ENCODE measurements at places on chromosomes 6 and 20. TPM values are rescaled to one million over a fixed set of nuclear protein-coding genes. Genes with fewer than 3 reads are reported as not detected.

Gene TINAG
- not detected for total RNA-seq

DNA sequence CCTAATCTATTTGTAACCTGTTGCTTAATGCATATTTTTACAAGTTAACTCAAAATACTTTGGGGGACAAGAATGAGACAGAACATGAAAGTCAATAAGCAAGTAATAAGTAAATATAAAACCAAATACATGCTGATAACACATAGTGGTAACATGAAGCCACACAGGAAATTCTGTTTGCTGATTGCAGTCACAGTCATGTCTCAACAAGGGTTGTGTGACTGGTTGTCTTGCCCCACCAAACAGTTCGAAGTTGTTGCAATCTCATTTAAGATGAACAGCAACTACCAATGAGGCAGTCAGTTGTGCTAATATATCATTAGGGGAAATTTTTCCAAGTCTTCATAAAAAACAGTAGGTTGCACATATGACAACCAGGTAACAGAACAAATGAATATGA lies 14.5 kb downstream of the CD24 start:
- no peak for DNase-seq
- no peaks in the 10 kb centered on the region for H3K36me3 ChIP-seq
- no peaks in the 10 kb centered on the region for H3K27me3 ChIP-seq
- H3K4me1 ChIP-seq = no peaks in the 10 kb centered on the region

Gene SASH1
- 18.4 TPM for total RNA-seq

DNA sequence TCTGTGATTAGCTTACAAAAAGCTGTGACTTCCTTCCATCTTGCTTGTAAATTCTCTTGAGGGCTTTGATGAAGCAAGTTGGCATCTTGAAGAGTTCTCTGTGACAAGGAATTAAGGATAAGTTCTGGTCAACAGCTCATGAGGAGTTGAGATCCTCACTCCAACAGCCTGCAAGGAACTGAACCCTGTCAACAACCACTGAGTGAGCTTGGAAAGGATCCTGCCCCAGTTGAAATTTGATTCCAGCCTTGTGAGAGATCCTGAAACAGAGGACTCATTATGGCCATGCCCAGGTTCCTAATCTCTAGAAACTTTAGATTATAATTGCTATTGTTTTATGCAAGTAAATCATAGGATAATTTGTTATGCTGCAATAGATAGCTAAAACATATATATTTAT lies 133.7 kb downstream of the PTCHD4 start:
- DNase-seq = peak; percentile 5
- peaks cover 5% of the 10 kb centered on the region for H3K4me1 ChIP-seq
- no peaks in the 10 kb centered on the region for H3K27me3 ChIP-seq
- peaks cover 6% of the 10 kb centered on the region for H3K36me3 ChIP-seq
- H3K4me3 ChIP-seq = no peak overlapping the region
- H3K27ac ChIP-seq = no peak overlapping the region

Gene TFAP2D
- total RNA-seq = not detected

- H3K36me3 ChIP-seq = peaks cover 9% of the 10 kb centered on the region
- no peak overlapping the region for H3K27ac ChIP-seq
- H3K27me3 ChIP-seq = no peaks in the 10 kb centered on the region
- H3K4me1 ChIP-seq = peaks cover 7% of the 10 kb centered on the region
- peak; percentile 67 for DNase-seq
Measured at GRCh38 chr6:143806282-143807102, 36.6 kb upstream of the LTV1 start.

Gene PROCR
- 34.6 TPM for total RNA-seq

DNA sequence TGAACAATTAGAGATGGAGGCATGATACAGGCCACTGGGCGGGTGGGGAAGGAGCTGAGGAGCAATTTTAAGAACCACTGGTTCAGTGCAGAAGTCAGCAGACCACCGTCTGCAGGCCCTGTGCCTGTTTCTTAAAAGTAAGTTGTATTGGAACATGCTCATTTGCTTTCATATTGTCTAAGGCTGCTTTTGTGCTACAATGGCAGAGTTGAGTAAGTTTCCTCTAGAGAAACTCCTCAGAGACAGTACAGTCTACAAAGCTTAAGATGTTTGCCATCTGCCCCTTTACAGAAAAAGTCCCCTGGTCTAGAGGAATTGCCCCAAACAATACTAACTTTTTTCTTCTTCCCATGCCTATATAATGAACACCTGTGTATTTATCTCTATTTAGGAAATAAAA lies 28.5 kb upstream of the UBE2J1 start:
- no peaks in the 10 kb centered on the region for H3K27me3 ChIP-seq
- no peak overlapping the region for H3K27ac ChIP-seq
- H3K4me3 ChIP-seq = no peak overlapping the region
- H3K4me1 ChIP-seq = peaks cover 6% of the 10 kb centered on the region
- H3K36me3 ChIP-seq = no peaks in the 10 kb centered on the region

Gene SIM1
- not detected for total RNA-seq

GRCh38 chr6:157263146-157263545 lies 60.2 kb downstream of the TMEM242 start:
- peaks cover 23% of the 10 kb centered on the region for H3K27me3 ChIP-seq
- DNase-seq = no peak

DNA sequence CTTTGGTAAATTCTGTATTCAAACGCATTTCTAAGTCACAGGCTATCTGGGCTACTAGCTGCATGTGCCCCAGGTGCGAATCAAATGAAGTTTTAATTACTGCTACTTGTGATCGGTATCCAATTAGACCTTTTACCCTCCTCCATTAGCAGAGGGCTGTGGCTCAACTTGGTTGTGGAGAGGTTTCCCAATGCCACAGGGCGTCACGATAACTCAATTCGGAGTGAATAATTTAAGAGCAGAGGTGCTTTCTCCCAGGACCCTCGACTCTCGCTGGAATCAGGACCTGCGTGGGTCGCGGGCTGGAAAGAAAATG lies 640 bp downstream of the SAYSD1 start:
- no peaks in the 10 kb centered on the region for H3K27me3 ChIP-seq
- H3K4me1 ChIP-seq = peaks cover 7% of the 10 kb centered on the region
- no peaks in the 10 kb centered on the region for H3K36me3 ChIP-seq
- H3K4me3 ChIP-seq = peak overlapping the region; percentile 95
- no peak for DNase-seq
- H3K27ac ChIP-seq = peak overlapping the region; percentile 97

Gene CFAP61
- total RNA-seq = 1.4 TPM

- no peak overlapping the region for H3K4me3 ChIP-seq
- no peaks in the 10 kb centered on the region for H3K36me3 ChIP-seq
- H3K27me3 ChIP-seq = no peaks in the 10 kb centered on the region
- peaks cover 13% of the 10 kb centered on the region for H3K4me1 ChIP-seq
Measured at GRCh38 chr6:166947251-166947650, 9.1 kb downstream of the RNASET2 start.

Gene ENPP5
- not detected for total RNA-seq

Gene LSM2
- 36.9 TPM for total RNA-seq

DNA sequence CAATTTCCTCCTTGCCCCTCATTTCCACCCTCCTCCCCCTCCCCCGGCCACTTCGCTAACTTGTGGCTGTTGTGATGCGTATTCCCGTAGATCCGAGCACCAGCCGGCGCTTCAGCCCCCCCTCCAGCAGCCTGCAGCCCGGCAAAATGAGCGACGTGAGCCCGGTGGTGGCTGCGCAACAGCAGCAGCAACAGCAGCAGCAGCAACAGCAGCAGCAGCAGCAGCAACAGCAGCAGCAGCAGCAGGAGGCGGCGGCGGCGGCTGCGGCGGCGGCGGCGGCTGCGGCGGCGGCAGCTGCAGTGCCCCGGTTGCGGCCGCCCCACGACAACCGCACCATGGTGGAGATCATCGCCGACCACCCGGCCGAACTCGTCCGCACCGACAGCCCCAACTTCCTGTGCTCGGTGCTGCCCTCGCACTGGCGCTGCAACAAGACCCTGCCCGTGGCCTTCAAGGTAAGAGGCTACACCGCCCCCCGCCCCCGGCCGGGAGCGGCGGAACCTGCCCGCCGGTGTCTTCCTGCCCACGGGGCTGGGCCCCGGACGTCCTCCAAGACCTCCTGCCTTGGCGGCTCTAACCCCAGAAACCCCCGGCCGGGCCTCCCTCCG lies 44.9 kb upstream of the SUPT3H start:
- DNase-seq = peak; percentile 32
- peak overlapping the region; percentile 91 for H3K4me3 ChIP-seq
- peak overlapping the region; percentile 24 for H3K27ac ChIP-seq

DNA sequence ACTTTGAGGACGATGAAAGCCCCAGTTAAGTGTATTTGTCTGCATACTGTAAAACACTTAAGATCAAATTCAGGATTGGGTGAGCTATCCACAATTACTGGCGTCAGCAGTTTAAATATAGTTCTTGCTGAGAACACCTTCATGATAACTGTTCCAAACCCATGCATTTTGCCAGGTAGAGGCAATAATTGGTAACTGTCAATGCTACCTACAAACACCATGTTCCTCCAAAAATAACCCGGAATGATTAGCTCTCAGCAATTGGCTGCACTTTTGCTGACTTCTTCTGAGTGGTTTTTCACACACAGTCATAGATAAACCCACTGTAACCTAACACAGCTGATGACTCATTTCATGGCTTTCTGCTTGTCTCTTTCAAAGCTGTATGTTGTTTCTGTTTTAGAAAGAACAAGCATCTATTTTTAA lies 1358.6 kb upstream of the GJE1 start:
- no peak overlapping the region for H3K27ac ChIP-seq
- H3K36me3 ChIP-seq = no peaks in the 10 kb centered on the region
- H3K4me3 ChIP-seq = no peak overlapping the region
- H3K27me3 ChIP-seq = no peaks in the 10 kb centered on the region

DNA sequence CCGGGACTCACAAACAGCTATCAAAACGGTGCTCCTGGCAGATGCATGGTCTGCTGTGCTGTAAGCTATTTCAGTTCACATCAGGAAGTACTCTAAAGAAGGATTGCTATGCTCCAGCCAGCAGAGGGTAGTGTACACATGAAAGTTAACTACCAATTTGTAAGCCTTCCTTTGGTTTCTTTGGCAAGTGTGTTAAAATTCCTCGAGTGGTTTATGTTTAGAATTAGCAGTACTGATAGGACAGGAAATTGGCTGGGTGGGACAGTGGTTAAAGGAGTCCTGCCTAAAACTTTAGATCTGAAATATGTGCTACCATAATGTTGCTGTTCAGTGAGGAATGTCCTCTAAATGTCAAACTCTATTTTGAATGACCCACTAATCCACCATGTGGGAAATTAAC lies 47.4 kb downstream of the TRMT11 start:
- H3K4me1 ChIP-seq = peaks cover 12% of the 10 kb centered on the region
- DNase-seq = peak; percentile 68
- H3K36me3 ChIP-seq = peaks cover 65% of the 10 kb centered on the region
- H3K27me3 ChIP-seq = no peaks in the 10 kb centered on the region
- H3K4me3 ChIP-seq = no peak overlapping the region

Gene C4A
- total RNA-seq = 16.2 TPM

- no peak for DNase-seq
- H3K36me3 ChIP-seq = peaks cover 29% of the 10 kb centered on the region
- H3K27me3 ChIP-seq = peaks cover 28% of the 10 kb centered on the region
- H3K4me1 ChIP-seq = peaks cover 4% of the 10 kb centered on the region
- peak overlapping the region; percentile 43 for H3K4me3 ChIP-seq
- H3K27ac ChIP-seq = no peak overlapping the region
Measured at GRCh38 chr6:44297063-44298038, 15.8 kb downstream of the AARS2 start.

- H3K4me1 ChIP-seq = peaks cover 7% of the 10 kb centered on the region
- no peaks in the 10 kb centered on the region for H3K27me3 ChIP-seq
- H3K27ac ChIP-seq = no peak overlapping the region
- H3K36me3 ChIP-seq = no peaks in the 10 kb centered on the region
- no peak overlapping the region for H3K4me3 ChIP-seq
Measured at GRCh38 chr20:54293526-54293925, 85.6 kb downstream of the PFDN4 start.

Gene BCAS1
- not detected for total RNA-seq

- H3K4me1 ChIP-seq = no peaks in the 10 kb centered on the region
- no peak for DNase-seq
- no peaks in the 10 kb centered on the region for H3K27me3 ChIP-seq
- peaks cover 5% of the 10 kb centered on the region for H3K36me3 ChIP-seq
- no peak overlapping the region for H3K27ac ChIP-seq
Measured at GRCh38 chr20:24098886-24099285, 110.3 kb upstream of the GGTLC1 start.

DNA sequence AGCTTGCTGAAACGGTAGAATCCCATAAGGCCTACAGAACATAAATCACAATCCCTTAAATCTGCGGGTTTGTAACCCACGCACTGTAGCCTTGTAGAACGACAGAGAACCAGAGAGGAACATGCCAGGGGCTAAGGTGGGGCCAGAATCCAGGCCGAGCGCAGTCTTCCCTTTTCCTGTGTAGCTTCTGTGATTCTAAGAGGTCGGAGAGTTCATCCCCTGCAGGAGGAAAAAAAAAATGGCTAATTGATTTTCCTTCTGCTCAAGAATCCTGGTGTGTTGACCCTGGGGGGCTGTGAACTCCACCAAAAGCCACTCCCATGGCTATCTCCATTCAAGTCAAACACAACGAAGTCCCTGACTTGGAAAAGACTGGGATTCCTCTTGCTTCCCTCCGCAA lies 96.3 kb downstream of the SPTLC3 start:
- H3K4me1 ChIP-seq = peaks cover 11% of the 10 kb centered on the region
- H3K36me3 ChIP-seq = peaks cover 14% of the 10 kb centered on the region
- H3K27ac ChIP-seq = no peak overlapping the region

DNA sequence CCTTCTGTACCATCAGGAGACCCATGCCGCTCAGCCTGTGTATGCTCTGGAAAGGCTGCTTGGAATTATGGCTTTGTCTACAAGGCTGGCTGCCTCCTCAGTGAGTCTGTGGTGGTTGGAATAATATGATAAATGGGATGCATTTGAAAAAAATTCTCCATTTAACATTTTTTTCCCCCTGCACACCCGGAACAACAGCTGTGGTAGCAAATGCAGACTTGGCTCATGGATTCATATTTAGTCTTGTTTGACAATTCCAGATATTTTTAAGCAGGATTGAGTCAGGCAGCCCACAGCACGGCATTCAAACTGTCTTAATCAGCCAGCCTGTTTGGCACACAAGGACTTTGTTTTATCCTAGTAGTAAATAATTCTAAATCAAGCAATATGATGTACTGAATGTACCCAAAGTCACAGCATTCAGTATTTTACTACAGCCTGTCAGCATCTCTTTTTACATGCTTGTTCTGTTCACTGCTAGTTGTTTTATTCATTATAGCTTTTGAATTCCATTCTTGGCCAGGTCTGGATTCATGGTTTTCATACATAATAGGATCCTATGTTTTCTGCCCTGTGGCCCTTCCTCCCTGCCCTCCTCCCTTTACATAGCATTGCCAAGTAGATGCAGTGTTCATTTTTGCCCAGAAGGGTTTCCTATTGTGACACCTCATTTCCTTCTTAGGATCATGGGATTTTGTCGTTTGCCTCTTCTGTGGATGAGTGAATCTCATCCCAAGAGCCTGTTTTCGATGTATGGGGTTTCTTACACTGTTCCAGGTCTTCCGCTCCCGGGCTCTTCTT lies 68.1 kb downstream of the LRRC1 start:
- no peaks in the 10 kb centered on the region for H3K27me3 ChIP-seq
- H3K4me1 ChIP-seq = peaks cover 32% of the 10 kb centered on the region
- peak; percentile 70 for DNase-seq
- no peak overlapping the region for H3K27ac ChIP-seq
- H3K36me3 ChIP-seq = no peaks in the 10 kb centered on the region

All from MCF 10A (cell line).